Chondrocyte (in vitro differentiated cells): ENCODE measurements at places on chromosomes 6 and 20. TPM values are rescaled to one million over a fixed set of nuclear protein-coding genes. Genes with fewer than 3 reads are reported as not detected.

DNA sequence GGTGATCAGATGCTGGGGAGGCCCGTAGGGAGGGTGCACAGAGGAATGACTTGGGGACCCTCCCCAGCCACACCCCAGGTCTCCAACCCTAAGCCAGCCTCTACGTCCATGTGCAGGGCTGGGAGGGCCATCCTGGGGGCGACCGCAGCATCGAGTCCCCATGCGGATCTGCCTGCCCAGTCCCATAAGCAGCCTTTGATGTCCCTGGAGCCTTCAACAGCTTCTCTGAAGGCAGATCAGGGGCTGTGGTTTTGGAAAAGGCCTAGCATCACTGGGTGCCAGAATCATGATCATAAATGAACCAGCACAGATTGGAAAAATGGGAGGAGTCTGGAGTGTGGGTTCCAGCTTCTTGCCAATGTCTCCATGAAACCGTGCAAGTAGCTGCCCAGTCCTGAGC lies 22.9 kb downstream of the TOX2 start:
- H3K27ac ChIP-seq: no peak overlapping the region
- no peaks in the 10 kb centered on the region for H3K36me3 ChIP-seq
- no peak overlapping the region for H3K4me3 ChIP-seq

DNA sequence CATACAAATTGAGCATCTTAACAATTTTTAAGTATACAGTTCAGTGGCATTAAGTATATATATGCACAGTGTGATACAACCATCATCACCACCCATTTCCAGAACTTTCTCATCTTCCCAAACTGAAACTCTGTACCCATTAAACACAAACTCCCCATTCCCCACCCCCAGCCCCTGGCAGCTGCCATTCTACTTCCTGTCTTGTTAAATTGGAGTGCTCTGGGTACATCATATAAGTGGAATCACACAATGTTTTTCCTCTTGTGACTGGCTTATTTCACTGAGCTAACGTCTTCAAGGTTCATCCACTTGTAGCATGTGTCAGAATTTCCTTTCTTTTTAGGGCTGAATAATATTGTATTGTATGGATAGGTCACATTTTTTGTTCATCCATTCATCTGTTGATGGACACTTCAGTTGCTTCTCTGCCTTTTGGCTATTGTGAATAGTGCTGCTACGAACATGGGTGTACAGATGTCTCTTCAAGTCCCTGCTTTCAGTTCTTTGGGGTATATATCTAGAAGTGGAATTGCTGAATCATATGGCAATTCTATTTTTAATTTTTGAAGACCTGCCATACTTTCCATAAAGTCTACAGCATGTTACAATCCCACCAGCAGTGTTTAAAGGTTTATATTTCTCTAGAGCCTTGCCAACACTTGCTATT lies 19.6 kb upstream of the RREB1 start:
- no peaks in the 10 kb centered on the region for H3K36me3 ChIP-seq
- no peak overlapping the region for H3K4me3 ChIP-seq
- DNase-seq: no peak
- H3K4me1 ChIP-seq: peaks cover 22% of the 10 kb centered on the region

- no peaks in the 10 kb centered on the region for H3K27me3 ChIP-seq
- H3K4me1 ChIP-seq: peaks cover 8% of the 10 kb centered on the region
- H3K4me3 ChIP-seq: no peak overlapping the region
- H3K27ac ChIP-seq: no peak overlapping the region
- H3K36me3 ChIP-seq: peaks cover 9% of the 10 kb centered on the region
Observed at GRCh38 chr6:2725999-2726567, 24.6 kb downstream of the MYLK4 start.

DNA sequence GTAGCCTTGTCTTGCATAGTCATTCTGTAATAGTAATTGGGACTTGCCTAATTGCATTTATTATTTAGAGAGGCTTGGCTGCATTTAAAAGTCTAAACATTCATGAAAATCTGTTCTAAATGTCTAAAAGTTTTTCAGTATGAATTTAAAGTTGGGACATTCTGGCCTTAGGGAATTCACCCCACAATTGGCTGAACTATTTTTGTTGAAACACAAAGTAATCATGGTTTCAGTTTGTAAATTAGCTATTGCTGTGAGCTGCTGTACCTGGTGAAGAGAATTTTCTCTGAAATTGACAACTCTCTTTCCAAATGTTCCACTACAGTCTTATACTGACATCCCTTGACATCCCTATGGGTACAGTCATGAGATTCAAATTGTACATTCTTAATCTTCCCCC lies 253.0 kb downstream of the FARS2 start:
- H3K4me3 ChIP-seq: no peak overlapping the region
- H3K36me3 ChIP-seq: no peaks in the 10 kb centered on the region
- no peak for DNase-seq

- no peaks in the 10 kb centered on the region for H3K36me3 ChIP-seq
- no peak overlapping the region for H3K4me3 ChIP-seq
- H3K27ac ChIP-seq: no peak overlapping the region
- no peak for DNase-seq
Observed at GRCh38 chr6:107228754-107229153, 113.4 kb upstream of the BEND3 start.

- peak overlapping the region; percentile 91 for H3K27ac ChIP-seq
- DNase-seq: peak; percentile 93
- H3K27me3 ChIP-seq: no peaks in the 10 kb centered on the region
- peaks cover 37% of the 10 kb centered on the region for H3K4me1 ChIP-seq
- peaks cover 7% of the 10 kb centered on the region for H3K36me3 ChIP-seq
Observed at GRCh38 chr6:43575105-43575771, 600 bp downstream of the XPO5 start.

- H3K27ac ChIP-seq: peak overlapping the region; percentile 12
- DNase-seq: no peak
- H3K27me3 ChIP-seq: no peaks in the 10 kb centered on the region
- no peak overlapping the region for H3K4me3 ChIP-seq
- H3K4me1 ChIP-seq: peaks cover 41% of the 10 kb centered on the region
Observed at GRCh38 chr20:44112889-44113617, 73.9 kb downstream of the JPH2 start.

GRCh38 chr6:26323525-26324294 lies 41.3 kb upstream of the BTN3A2 start:
- peak overlapping the region; percentile 3 for H3K27ac ChIP-seq
- no peak overlapping the region for H3K4me3 ChIP-seq
- no peaks in the 10 kb centered on the region for H3K27me3 ChIP-seq
- H3K36me3 ChIP-seq: no peaks in the 10 kb centered on the region
- peaks cover 26% of the 10 kb centered on the region for H3K4me1 ChIP-seq
- no peak for DNase-seq

DNA sequence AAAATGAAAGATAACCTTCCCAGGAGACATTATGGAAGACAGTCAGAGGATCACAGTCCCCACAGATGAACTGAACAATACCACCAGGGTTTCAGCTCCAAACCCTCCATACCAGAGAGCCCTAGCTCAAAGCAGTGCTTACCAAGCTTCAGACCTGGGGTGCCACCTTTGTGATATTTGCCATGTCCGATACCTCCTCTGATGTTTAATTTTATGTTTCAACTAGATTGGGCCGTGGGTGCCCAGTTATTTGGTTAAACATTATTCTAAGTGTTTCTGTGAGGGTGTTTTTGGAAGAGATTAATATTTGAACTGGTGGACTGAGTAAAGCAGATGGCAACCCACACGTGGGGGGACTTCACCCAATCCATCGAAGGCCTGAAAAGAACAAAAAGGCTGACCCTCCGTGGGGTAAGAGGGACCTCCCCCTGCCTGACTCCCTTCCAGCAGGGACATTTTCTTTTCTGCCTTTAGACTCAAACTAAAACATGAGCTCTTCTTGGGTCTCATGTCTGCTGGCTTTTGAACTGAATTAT lies 11.8 kb downstream of the SCML4 start:
- H3K36me3 ChIP-seq: no peaks in the 10 kb centered on the region
- peak overlapping the region; percentile 38 for H3K27ac ChIP-seq
- peaks cover 12% of the 10 kb centered on the region for H3K4me1 ChIP-seq

DNA sequence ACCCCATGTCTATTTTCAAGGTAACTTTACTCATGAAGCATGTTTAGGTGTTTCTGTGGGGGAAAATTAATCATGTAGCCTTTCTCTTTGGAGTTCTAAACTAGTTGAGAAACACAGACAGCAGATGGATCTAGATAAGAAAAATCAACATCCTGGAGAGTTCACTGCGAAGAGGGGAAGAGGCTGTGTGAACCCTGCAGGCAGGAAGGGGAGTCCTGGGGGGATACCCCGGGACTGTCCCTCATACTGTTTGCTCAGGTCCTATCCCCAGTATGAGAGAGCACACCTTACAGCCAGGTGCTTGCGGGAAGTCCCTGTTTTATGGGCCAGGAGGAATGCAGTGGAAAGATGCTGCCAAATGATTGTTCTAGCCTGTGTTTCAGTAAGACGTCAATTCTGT lies 32.7 kb downstream of the CHMP4B start:
- DNase-seq: no peak
- no peak overlapping the region for H3K4me3 ChIP-seq
- no peaks in the 10 kb centered on the region for H3K27me3 ChIP-seq
- H3K36me3 ChIP-seq: peaks cover 4% of the 10 kb centered on the region

DOK5 gene
- 8.7 to 14.3 TPM (median 9.0 TPM) in 3 replicates for total RNA-seq

ENPP1 gene
- total RNA-seq: 8.1 to 23.6 TPM (median 8.6 TPM) in 3 replicates

CAP2 gene
- total RNA-seq: 76.6 to 90.4 TPM (median 86.1 TPM) in 3 replicates

PARD6B gene
- total RNA-seq: 0.34 to 2.2 TPM (median 1.1 TPM) in 3 replicates
